ENCODE measurements at places on chromosomes 16 and 17. TPM values are rescaled to one million over a fixed set of nuclear protein-coding genes. Genes with fewer than 3 reads are reported as not detected.

The LRRC45 gene
- 8.5 TPM for total RNA-seq

The TUBB3 gene
- total RNA-seq: 12.5 TPM

DNA sequence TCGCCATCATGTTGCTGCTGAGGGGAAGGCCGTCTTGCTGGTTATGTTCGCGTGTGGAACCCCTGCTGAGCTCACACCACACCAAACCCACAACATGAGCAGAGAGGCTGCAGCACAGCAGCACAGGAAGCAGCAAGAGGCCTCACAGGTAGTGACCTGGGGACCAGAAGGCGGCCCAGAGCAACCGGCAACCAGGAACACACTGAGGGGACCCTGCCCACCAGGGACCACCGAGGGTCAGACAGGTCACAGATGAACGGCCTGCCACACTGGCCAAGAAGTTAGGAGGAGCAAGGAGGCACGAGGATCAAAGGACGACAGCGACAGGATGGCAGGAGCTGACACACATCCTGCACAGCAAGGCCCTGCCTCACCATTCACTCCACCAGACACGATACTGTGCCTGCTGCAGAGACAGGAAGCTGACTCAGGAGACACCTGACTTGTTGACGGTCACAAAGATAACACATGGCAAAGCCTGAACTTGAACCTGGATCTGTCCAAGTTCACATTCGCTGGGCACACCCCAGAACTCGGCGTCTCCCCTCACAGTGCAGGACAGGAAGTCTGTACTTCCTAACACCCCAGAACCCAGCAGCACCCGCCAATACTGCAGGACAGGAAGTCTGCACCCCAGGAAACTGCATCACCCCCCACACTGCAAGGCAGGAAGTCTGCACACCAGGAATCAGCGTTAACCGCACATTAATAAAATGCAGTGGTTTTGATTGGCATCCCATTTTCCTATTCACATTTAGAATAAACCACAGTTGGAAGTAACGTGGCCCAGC, 98.5 kb downstream of the ZNF778 start:
- H3K4me3 ChIP-seq: no peak overlapping the region
- peaks cover 35% of the 10 kb centered on the region for H3K4me1 ChIP-seq
- peak overlapping the region; percentile 70 for H3K27ac ChIP-seq
- H3K36me3 ChIP-seq: no peaks in the 10 kb centered on the region
- H3K27me3 ChIP-seq: no peaks in the 10 kb centered on the region

The MYH11 gene
- 6.6 TPM for total RNA-seq

DNA sequence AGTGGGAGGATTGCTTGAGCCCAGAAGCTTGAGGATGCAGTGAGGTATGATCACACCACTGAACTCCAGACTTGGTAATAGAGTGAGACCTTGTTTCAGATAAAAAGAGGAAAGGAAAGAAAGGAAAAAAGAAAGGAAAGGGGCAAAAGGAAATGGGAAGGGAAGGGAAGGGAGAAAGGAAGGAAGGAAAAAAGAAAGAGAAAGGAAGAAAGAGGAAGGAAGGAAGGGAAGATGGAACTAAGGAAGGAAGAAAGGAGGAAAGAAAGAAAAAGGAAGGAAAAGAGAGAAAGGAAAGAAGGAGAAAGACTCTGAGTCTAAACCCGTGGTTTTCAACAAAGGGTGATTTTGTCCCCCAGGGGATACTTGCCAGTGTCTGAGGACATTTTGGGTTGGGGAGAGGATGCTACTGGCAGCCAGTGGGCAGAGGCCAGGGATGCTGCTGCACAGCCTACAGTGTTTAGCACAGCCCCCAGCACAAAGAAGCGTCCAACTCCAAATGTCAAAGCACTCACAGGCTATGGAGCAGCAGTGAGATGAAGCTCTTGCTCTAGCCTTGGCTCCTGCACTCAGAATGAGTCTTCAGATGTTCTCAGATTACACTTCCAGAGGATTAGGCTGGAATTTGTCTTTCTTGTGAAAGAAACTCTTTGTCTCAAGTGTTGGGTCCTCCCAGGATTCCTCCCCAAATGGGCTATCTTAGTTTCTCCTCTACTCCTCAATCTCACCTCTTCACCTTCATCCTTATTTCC, 64.2 kb downstream of the BMERB1 start:
- no peaks in the 10 kb centered on the region for H3K36me3 ChIP-seq
- H3K27ac ChIP-seq: no peak overlapping the region
- no peaks in the 10 kb centered on the region for H3K27me3 ChIP-seq
- DNase-seq: no peak
